ENCODE measurements at places on chromosomes 1 and 21.

- no peak for DNase-seq
These were observed 1.3 kb downstream of the GPR3 start for GRCh38 chr1:27393641-27394281.

- DNase-seq, result no peak
These were observed 27.5 kb upstream of the ROR1 start for GRCh38 chr1:63746129-63746864.

DNA sequence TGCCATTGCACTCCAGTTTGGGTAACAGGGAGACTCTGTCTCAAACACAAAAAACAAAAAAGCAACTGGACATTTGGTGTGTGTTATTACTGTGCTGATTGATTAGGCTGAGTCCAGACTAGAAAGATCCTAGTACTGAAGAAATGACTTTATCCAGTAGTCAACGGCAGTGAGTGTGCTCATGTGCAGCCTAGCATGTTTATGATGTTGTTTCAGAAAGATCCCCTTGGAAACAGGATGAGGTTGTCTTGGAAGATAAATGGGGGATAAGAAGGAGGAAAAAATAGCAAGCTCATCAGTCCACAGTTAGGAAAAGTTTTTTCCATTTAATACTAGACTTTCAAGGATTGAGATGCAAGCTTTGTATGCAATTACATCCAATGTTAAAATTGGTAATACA lies 14.3 kb downstream of the RUSC1 start:
- no peak for DNase-seq

- no peak for DNase-seq
These were observed 65.1 kb upstream of the TMEM51 start for GRCh38 chr1:15088281-15088971.

- DNase-seq, result no peak
These were observed 3.0 kb downstream of the ATF6 start for GRCh38 chr1:161768986-161769672.

GRCh38 chr1:51535006-51535592 lies 16.0 kb upstream of the EPS15 start:
- DNase-seq, result peak; percentile 13

GRCh38 chr21:42939582-42940413 lies 14.4 kb upstream of the ERVH48-1 start:
- DNase-seq, result no peak

GRCh38 chr1:198577444-198577843 lies 37.0 kb upstream of the ATP6V1G3 start:
- DNase-seq, result no peak

DNA sequence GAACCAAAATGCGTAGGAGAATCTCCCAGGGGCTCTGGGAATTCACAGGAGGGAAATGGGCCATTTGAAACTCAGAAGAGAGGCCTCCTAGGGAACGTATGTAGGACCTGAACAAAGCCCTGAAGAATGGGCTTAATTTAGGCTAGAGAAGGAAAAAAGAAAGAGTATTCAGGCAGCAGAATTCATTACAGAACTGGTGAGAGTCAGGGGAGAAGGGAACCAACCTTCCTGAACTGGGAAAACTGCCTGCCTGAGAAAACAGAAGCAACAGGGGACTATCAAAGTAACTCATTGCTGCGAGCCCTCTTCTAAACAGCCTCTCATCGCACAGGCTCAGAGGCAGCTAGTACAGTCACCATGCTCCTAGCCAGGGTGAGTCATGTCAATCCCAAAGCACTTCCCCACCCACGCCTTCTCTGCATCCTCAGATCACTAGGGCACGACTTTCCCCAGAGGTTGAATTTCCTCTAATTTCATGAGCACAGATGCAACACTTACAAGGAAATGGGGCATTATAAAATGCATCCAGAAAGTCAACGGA lies 98.1 kb downstream of the ADSS2 start:
- DNase-seq, result no peak

DNA sequence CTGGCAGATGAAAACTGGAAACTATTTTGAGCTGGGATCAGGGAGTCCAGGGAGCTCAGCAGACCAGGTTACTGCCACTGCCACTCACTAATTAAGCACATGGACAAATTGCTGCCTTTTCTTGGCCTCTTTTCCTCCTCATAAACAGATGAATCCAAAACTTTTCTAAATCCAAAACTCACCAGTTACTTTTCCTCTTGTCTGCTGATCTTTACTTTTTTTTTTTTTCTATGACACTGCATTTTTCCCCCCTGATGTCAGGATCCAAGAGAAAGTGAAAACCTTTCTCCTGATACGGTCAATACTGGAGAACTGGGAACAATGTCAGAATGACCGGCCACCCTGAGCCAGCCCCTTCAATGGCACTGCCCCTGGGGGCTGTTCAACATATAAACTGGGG lies 405.8 kb downstream of the DUSP10 start:
- DNase-seq, result no peak

GRCh38 chr1:8822373-8823294 lies 5.2 kb upstream of the RERE start:
- DNase-seq, result no peak

DNA sequence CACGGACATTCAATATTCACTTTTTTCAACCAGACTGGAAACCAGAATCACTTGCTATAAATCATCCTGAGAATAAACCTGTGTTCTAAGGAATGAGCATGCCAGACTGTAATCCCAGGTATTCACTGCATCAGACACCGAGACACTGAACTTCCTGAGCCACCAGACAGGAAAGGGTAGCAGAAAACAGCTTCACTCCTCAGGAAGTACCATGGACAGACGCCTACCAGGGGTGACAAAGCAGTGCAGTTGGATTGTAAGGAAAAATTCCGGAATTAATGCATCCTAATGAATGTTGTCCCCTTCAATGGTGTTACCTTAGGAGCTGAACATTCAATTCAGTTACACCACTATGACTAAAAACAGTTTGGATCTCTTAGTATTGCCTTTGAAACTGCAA lies 156.1 kb downstream of the PIGK start:
- no peak for DNase-seq

GRCh38 chr1:171037626-171038025 lies 53.1 kb upstream of the FMO3 start:
- no peak for DNase-seq

DNA sequence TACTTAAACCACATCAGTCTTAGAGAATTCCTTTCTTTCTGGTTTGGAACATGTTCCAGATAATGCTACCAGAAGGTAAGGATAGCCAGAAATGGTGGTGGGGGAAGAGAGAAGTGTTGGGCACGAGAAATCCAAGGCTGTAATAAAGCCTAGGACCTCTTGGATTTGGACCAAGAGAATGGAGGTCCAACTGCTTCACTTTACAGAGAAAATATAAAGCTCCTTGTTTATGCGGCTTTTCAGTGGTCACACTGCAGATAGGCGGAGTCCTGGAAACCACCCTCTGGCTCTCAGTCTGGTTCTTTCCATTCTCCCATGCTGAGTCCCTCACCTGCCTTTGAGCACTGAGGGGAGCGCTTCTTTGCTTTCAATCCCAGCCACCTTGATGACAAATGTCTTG lies 87.8 kb downstream of the ADCY10 start:
- no peak for DNase-seq

GRCh38 chr1:179369751-179370341 lies 4.1 kb downstream of the AXDND1 start:
- peak; percentile 63 for DNase-seq

DNA sequence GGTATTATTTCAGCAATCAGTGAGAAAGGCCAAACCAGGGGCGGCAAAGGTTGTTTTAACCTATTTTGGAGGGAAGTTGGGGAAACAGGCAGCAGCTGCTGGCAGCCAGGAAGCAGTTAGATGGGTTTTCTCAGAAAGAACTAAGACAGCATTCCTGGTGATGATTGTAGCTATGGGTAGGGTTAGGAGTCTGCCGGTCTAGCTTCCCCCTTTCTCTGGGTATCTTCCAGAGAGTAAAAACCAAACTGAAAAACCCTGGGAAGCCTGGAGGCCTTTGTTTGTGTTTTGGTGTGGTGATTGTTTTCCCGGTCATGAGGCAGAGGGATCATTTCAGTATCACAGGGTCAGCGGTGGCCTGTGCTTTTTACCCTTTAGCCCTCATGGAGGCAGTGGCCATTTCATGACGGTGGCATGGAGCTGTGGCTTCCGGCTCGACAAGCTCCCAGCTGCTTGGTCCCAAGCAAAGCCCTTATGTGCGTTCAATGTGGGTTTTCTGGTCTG lies 19.5 kb upstream of the TNFRSF1B start:
- no peak for DNase-seq

- no peak for DNase-seq
These were observed 46.8 kb upstream of the CNIH3 start for GRCh38 chr1:224569276-224569675.

DNA sequence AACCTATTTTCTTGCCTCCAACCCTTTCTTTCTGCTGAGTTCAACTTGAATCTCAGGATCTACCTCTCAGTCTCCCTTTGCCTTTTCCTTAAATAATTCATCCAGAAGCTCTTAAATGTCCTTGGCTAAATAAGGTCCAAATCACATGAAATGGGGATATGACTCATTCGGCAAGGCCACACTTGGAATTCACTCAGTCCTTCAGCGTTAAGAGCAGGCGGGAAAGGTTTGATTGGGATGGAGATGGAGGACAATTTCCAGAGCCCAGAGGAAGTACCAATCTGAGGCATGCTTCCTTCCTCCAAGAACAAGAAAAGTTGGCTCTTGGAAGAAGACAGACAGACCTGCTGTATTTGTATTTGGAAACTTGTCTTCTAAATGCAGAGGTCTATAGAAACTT lies 128.5 kb downstream of the PROX1 start:
- no peak for DNase-seq

DNA sequence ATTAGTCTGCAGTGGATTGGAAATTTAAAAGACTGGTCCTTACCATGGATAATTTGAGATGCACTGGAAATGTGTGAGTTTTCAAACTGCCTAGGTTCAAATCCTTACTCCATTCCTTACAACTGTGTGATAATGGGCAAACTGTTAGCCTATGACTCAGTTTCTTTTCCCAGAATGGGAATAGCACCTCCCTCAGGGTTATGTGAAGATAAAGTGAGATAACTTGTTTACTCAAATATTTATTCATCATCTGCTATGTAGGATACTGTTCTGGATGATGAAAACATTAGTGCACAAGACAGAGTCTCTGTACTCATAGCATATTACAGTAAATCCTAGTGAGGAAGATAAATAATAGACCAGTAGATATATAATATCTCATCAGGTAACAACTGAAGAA lies 28.6 kb downstream of the LRIG2 start:
- DNase-seq, result no peak

GRCh38 chr1:154749078-154749760 lies 120.9 kb downstream of the KCNN3 start:
- no peak for DNase-seq

DNA sequence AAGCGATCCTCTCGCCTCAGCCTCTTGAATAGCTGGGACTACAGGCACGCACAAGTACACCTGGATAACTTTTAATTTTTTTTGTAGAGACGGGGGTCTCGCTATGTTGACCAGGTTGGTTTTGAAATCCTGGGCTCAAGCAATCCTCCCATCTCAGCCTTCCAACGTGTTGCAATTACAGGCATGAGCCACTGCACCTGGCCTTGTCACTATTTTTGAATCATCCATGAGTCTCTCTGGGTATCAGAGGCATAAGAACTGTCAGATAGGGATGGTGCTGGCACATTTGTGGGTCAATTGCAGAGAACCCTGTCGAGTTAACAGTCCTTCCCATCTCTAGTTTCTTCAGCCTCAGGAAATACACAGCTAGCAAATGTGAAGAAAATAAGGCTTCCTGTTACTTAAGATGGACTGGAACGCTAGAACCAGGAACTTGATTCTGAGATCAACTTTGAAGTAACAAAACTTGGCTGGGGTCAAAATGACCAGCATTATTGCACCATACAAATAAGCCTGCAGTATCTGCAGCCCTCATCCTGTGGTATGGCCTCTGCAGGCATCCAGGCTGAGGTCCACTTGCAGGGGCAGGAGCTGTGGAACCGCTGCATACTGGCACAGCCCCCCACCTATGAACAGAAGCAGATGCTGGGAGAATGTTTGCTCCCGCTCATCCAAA lies 124.3 kb upstream of the GADD45A start:
- no peak for DNase-seq

DNA sequence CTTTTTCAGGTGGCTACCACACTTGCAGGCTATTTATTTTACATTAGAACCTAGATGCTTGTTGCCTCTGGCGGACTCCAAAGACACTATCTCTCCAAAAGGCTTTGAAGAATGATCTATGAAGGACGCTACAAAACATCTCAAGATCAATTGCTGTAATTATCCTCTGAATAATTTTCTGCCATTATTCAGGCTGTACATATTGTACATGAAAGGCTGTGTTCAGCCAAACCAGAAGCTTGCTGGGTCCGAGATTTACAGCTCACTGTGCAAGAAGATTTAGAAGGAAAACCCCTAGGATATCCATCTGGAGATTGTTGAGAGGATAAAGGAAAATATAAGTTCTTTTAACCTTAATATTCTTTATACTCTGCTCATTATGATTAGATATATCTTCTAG lies 523.6 kb upstream of the PLXNA2 start:
- DNase-seq, result no peak

DNA sequence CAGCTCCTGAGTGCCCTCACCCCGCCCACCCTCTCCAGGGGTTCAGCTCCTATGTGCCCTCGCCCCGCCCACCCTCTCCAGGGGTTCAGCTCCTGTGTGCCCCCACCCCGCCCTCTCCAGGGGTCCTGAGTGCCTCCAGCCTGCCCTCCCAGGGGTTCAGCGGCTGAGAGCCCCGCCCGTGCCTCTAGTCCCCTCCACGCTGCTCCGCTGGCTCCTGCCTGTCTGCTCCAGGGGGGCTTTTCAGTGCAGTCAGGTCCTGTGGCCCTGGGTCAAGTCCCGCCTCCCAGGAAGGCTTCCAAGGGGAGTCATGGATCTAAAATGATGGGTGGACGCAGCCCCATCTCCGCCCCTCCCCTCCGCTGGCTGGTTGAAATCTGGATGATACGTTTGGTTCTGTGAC lies 33.8 kb downstream of the SLX9 start:
- no peak for DNase-seq

DNA sequence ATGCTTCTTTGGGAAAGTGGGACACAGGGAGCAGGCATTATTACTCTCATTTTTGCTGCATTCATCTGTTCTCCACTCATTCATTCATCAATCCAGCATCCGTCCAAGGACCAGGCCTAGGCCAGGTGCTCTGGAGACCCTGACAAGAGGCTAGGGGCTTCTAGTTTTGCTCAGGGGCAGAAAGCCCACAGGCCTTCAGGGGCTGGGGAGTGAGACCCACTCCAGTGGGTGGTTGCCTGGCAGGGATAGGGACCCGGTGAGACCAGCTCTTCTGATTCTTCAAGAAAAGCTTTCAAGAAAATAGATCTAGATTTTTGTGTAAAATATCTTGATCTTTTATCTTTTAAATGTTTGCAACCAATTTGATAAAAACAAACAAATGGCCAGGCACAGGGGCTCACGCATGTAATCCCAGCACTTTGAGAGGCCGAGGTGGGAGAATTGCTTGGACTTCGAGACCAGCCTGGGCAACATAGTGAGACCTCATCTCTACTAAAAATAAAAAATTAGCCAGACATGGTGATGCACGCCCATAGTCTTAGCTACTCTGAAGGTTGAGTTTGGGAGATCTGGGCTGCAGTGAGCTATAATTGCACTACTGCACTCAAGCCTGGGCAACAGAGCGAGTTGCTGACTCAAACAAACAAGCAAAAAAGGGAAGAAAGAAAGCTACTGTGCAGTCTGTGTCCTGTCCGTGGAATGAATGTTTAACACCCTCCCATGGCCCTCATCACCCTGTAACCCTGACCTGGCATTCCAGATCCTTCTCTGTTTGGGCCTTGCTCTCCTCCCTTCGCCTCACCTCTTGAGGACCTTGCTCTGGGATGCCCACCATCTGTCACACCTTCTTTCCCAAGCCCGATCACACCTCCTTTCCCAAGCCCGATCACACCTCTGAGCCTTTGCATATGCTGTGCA lies 17.3 kb upstream of the LRP8 start:
- no peak for DNase-seq

GRCh38 chr1:162366671-162367070 lies 10.0 kb downstream of the SPATA46 start:
- DNase-seq, result no peak

GRCh38 chr21:39707316-39707715 lies 37.7 kb upstream of the IGSF5 start:
- DNase-seq, result no peak
